ENCODE measurements at places on chromosomes 11 and 22.

DNA sequence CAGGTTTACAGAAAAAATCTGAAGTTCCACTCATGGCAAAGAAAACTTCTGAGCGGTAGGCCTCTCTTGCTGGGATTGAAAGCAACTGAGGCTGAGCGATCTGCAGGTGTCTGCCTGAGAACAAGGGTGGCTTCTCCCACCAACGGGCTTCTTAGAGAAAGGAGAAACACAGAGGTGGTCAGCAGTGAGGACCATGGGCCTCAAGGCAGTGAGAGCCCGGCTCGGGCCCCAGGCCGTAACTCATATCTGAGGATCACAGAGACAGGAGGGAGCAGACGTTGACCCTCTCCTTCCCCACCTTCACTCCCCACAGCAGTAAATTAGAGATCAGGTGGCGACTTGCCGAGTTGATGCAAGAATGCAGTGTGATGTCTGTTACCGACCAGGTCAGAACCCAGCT lies 50.9 kb upstream of the RTL6 start:
- DNase-seq = no peak

GRCh38 chr22:19779685-19780268 lies 19.2 kb downstream of the TBX1 start:
- DNase-seq = no peak

DNA sequence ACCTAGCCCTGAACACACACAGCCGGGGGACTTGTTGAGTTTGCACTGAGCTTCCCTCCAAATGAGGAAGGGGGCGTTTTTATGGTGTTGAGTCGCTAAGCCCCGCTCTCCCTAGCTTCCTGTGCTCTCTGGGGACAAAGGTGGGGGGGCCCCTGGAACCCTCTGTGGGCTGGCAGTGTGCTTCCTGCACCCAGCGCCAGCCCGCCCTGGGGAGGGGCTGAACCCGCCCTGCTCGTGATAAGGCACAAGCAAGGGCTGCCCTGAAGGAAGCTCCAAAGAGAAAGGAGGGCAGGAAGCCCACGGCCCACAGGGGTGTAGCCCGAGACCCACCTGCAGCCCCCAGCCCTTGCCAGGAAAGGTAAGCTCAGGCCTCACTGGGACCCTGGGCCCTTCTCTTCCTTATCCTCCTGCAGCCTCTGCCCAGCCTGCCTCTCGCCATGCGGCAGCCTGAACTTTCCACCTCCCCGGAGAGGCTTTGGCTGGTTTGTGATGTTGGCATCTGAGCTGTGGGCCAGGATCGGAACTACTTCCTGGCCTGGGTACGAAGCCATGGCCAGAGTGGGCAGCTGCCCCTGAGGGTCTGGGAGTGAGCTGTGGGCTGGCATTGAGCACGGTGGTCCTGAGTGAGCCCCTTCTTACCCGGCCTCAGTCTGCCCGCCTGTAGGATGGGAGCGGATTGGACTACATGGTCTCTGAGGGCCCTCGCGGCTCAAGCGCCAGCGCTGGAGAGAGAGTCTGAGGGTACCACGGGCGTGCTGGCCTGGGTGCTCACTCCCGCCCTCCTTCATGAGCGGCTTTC lies at the start of gene FERMT3:
FERMT3 (plus strand) TSS at position 265 of the 799 bp plus-strand sequence. CDS start 644 bp downstream, outside the sequence.
- no peak for DNase-seq

GRCh38 chr22:20203142-20203551 lies 52.3 kb upstream of the CCDC188 start:
- DNase-seq = no peak

DNA sequence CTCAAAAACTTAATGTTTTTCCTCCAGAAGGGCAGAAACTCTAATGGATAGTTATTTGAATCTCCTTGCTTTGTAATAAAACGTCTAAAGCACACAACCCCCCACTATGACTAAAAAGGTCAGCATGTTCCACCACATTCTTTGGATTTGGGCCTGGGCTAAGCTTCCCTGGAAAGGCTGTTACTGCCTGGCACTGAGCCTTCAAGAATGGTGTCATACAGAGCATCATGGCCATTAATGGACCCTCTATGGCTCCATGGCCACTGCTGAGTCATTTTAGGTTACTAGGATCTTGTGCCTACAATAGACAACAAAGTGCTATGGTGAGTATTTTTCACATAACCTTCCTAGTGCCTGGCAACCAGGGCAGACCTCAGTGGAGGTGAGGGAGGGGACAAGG lies 242.6 kb upstream of the FAT3 start:
- no peak for DNase-seq

DNA sequence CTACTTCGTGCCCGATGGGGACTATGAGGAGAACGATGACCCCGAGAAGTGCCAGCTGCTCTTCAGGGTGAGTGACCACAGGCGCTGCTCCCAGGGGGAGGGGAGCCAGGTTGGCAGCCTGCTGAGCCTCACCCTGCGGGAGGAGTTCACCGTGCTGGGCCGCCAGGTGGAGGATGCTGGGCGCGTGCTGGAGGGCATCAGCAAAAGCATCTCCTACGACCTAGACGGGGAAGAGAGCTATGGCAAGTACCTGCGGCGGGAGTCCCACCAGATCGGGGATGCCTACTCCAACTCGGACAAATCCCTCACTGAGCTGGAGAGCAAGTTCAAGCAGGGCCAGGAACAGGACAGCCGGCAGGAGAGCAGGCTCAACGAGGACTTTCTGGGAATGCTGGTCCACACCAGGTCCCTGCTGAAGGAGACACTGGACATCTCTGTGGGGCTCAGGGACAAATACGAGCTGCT lies 751 bp downstream of the FIBIN start:
- DNase-seq = no peak

DNA sequence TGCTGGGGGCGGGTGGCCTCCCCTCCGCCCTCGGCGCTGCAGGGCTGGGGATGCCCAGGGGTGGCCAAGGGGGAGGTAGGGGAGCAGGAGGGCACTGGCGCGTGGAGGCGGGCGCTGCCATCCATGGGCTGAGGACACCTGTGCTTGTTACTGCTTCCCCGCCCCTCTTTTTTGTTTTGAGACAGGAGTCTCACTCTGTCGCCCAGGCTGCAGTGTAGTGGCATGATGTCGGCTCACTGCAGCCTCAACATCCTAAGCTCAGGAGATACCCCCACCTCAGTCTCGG lies 683 bp upstream of the FADS3 start:
- peak; percentile 62 for DNase-seq

- no peak for DNase-seq
Observed at GRCh38 chr22:37627545-37627944, 11.9 kb upstream of the SH3BP1 start.

- peak; percentile 58 for DNase-seq
Observed at GRCh38 chr22:50674606-50675552, 2.3 kb downstream of the SHANK3 start.

GRCh38 chr11:112514011-112514740 lies 253.5 kb upstream of the PLET1 start:
- peak; percentile 59 for DNase-seq

GRCh38 chr11:120550007-120550406 lies 38.5 kb downstream of the GRIK4 start:
- DNase-seq = no peak

DNA sequence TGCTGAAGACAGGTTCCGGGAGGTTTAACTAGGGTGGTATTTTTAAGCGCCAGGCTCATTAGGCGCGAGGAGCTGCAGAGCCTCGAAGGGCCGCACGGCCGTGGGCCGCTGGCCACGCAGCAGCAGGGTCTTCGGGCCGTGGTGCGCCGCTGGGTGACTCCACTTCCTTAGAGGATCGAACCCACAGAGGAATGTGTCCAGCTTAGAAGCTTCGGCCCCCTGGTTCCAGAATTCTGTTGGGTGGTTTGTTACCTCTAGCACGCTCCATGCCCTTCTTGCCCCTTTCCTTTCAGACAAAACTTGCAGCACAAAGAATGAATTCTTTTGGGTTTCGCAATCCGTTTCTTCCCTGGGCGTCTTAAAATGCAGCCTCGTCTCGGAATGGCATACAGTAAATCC lies 773 bp upstream of the PATL1 start:
- DNase-seq = no peak

- DNase-seq = peak; percentile 85
Observed at GRCh38 chr11:75142714-75143419, 8.0 kb upstream of the SLCO2B1 start.
